T1000 (cell line): ENCODE measurements at places on chromosomes 5 and 9.

DNA sequence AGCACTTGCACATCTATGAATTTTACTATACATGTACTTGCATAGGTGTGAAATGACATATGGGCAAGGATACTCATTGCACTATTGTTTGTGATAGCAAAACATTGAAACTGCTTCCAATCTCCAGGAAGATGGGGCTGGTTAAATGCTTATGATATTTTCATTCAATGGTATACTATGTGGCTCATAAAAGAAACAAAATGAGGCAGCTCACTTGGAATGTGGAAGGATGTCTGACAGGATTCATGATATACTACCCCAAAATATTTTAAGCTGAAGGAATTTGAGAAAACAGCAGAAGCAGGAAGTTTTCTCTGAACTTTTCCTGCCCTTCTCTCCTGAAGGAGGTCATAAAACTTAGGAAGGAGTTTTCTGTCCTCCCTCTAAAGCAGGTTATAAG lies 99.6 kb upstream of the CAST start:
- DNase-seq, result no peak

GRCh38 chr9:85319936-85320656 lies 421.7 kb downstream of the AGTPBP1 start:
- DNase-seq, result no peak

DNA sequence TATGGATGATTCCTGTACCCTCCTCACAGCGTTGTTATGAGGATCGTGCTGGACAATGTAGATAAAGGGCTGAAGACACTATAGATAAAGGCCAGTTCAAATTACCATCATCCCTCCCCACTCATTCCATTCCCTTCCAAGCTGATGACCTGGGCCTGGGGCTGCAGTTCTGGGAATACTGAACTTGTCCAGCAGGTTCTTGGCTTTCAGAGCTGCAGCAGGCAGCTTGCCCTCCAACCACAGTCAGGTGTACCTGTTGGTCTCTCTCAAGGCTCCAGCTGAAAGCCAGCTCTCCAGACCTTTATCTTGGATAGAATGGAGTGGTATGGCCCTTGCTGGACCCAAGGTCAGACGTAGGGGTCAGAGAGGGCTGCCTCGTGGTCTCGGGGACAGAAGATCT lies 92.5 kb downstream of the PCDH1 start:
- no peak for DNase-seq

GRCh38 chr5:68261169-68261568 lies 45.6 kb downstream of the PIK3R1 start:
- no peak for DNase-seq

DNA sequence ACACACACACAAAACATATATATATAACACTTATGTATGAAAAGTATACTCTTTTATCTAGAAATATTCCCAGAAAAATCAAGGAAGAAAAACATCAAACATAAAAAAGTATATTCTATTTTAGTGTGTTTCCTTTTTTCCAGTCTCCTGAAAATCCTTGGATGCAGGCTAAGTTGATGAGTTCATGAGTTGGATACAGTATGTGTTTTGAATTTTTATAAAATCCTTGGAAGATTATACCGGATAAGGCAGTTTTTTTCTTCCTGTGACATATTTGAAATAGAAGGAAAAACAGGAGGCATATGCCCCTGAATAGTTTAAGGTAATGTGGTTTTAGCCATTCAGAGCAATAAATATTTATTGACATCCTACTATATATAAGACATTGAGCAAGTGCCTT lies 203.6 kb downstream of the SNX18 start:
- no peak for DNase-seq

DNA sequence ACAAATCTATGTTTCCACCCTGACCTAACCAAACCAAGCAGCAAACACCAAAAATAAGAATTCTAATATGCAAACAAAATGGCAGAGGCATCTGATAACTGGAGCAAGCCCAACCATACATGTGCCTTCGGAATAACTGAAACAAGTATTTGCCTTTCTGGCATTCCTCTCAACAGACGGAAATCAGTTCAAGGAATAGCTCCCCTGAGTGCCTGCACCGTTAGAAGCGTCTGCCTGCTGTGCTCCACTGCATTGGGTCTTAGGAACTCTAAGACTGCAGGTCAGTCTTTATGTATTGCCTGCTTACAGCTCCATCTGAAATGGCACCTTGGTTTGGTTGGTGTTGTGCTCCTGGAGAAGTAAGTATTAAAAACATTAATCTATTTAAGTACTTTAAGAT lies 98.5 kb downstream of the MRPS27 start:
- no peak for DNase-seq

DNA sequence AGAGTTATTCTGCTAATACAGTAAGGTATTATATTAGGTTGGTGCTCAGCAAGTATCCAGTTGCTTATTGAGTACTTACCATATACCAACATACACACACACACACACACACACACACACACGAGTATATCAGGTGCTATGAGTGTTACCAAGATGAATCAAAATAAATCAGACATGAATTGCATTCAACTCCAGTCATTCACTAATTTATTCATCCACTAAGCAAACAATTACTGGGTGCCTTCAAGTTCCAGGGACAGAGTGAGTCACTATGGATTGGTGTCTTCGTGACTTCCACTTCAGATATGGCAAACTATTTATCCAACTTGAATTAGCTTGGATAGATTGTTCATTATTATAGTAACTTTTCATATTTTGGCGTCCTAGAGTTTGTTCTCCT lies 140.7 kb upstream of the SLC44A1 start:
- DNase-seq, result no peak

DNA sequence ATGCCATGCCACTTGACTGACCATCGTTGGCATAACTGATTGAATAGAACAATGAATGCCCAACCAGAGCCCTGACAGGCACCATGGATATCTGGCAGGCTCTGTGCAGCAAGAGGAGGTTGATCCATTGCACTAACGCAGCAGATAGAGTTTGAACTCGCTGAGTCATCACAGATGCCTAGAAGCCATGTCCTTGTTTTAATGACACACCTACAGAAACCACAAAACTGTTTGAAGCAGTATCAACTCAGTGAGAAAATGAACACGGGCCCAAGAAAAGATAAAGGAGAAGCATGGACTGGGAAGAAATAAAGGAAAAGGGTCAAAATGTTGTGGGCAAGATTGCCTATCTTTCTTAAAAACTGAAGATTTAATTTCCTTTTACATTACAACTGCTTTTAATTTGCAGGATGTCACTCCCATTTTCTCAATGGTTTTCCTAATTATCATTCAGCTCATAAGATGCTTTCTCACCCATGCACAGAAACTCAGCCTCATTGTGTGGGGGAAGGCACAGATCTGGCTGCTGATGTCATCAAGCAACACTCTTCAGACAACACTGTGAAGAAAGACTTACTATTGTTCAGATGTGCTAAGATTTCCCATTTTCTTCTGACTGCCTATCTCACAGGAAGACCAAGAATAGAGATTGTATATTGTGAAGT lies 129.0 kb downstream of the PIK3R1 start:
- DNase-seq, result no peak

DNA sequence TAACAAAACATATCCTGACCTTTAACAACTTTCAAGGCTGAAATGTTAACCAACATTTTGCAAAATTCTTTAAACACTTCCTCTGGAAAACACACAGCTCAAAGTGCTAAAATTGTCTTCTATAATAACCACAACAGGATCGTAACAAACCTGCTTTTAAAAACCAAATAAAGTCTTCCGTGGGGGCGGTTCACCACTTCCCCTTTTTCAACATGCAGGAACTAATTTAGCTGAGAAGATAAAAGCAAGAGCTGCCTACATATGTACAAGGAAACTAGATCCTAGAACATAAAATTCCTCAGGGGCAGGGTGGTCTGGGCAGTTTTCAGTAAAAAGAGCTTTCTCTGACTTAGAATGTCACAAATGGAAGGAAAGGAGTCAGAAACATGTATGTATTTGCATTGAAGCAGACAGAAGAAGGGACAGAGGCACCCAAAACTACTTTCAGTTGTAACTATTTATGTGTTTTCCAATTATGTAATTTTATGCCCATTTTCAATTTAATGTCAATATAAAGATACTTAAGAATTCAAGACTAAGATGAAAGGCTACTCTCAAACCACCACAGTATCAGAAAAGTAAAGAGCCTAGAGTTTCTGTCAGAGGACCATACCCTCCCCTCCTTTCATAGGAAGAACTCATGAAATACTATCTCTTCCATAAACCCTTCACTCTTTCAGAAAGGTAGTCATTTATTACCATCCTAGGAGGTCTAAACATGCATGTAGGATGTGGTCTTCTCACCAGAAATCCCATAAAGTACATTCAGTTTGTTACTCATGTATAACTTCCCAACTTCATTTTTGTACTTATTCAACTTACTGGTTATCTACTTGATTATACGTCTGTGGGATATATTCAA lies 185.9 kb upstream of the RASA1 start:
- no peak for DNase-seq

DNA sequence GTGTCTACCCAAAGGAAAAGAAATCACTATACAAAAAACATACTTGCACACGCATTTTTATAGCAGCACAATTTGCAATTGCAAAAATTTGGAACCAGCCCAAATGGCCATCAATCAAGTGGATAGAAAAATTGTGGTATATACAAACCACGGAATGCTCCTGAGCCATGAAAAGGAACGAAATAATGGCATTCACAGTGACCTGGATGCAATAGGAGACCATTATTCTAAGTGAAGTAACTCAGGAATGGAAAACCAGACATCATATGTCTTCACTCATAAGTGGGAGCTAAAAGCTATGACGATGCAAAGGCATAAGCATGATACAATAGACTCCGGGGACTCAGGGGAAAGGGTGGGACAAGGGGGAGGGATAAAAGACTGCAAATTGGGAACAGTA lies 78.4 kb downstream of the ENC1 start:
- no peak for DNase-seq

GRCh38 chr9:114115654-114116125 lies 16.6 kb upstream of the KIF12 start:
- no peak for DNase-seq

DNA sequence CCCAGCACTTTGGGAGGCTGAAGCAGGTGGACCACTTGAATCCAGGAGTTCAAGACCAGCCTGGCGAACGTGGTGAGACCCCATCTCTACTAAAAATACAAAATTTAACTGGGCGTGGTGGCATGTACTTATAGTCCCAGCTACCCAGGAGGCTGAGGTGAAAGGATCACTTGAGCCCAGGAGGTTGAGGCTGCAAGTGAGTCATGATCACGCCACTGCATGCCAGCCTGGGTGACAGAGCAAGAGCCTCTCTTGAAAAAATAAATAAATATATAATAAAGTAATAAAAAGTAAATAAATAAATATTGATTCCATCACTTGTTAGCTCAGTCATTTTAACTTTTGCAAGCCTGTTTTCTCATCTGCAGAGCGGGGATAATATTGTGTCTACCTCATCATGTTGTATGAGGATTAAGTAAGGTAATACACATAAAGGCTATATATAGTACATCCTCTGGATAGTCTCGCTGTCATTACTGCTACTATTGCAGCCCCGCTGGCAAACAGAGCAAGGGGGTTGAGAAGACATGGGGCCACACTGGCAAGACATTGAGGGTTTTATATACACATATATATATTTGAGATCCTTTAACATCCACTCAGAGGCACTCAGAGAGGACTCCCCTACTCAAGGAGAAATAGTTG lies 210.9 kb downstream of the C9orf152 start:
- DNase-seq, result no peak

GRCh38 chr9:116975126-116975525 lies 288.0 kb downstream of the TRIM32 start:
- DNase-seq, result no peak

- DNase-seq, result no peak
These were observed 367.6 kb downstream of the GLIS3 start for GRCh38 chr9:3931996-3932906.

DNA sequence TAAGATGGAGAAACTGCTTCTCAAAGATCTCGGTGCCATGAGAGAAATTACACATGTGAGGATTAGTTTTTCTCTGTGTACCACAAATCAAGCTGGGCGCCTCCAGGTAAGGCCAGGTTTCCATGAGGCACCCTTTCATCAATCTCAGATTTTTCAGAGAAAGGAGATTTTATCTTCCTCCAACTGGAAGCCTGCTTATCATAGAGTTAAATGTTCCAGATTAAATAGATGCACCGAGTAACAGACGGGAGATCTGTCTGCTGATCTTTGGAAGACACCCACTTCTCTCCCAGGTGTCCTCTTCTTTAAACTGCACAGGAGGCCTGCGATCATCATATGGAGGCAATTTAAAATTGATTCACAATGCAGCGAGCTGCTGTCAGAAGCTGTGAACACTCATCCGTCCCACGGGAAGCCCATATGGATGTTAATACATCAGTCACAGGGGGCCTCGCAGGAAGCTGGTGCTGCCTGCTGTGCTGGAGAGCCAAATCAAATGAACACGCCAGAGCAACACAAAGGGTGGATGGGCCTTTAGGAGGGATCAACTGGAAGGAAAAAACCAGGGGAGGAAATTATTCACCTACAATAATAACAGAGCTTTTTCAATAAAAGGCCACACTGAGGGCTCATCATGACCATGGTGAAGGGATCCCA lies 93.3 kb downstream of the TLE1 start:
- no peak for DNase-seq

GRCh38 chr5:68748101-68748500 lies 345.7 kb upstream of the SLC30A5 start:
- no peak for DNase-seq

GRCh38 chr5:76819851-76820525 lies 1.2 kb downstream of the F2RL1 start:
- DNase-seq, result no peak

GRCh38 chr9:114138552-114138971 lies 16.8 kb upstream of the COL27A1 start:
- no peak for DNase-seq

- DNase-seq, result no peak
These were observed 1737.9 kb upstream of the C9orf72 start for GRCh38 chr9:29311221-29311620.

GRCh38 chr5:137699336-137700281 lies 36.3 kb downstream of the KLHL3 start:
- DNase-seq, result no peak

DNA sequence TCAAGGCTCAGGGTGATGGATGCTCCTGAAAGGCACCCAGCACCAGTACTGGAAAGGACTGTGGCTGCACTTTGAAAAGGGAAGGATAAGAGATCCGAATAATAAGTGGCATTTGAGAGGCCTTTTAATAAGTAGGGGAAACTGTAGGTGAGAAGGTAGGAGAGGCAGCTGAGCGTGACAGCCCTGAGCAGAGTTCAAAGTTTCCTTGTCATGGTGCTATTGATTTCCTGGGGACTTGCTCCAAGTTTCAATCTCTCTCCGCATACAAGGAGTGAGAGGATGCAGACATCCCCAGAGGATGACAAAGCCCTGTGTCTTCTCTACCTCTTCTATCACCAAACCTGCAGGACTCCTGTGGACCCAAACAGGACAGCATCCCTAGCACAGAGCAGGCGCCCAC lies 354.5 kb downstream of the SPOCK1 start:
- no peak for DNase-seq

GRCh38 chr9:127142931-127143464 lies 20.6 kb upstream of the ANGPTL2 start:
- no peak for DNase-seq
